ENCODE measurements at places on chromosomes 5 and 9. TPM values are rescaled to one million over a fixed set of nuclear protein-coding genes. Genes with fewer than 3 reads are reported as not detected.

NEUROG1 gene
- total RNA-seq, result not detected

RETREG1 gene
- total RNA-seq, result 27.3 TPM

HMHB1 gene
- not detected for total RNA-seq

CCDC180 gene
- total RNA-seq, result 0.54 TPM

CLIC3 gene
- total RNA-seq, result not detected

SAXO1 gene
- total RNA-seq, result not detected

SLC46A2 gene
- total RNA-seq, result not detected

SLC6A18 gene
- total RNA-seq, result not detected

LOX gene
- not detected for total RNA-seq

HTR4 gene
- not detected for total RNA-seq

LCN15 gene
- not detected for total RNA-seq

TAF11L5 gene
- total RNA-seq, result not detected

CDKN2A gene
- total RNA-seq, result 0.97 TPM

IRX2 gene
- total RNA-seq, result not detected

ANKRD18B gene
- 0.14 TPM for total RNA-seq

IL5 gene
- total RNA-seq, result not detected

IRX1 gene
- not detected for total RNA-seq

CDH12 gene
- not detected for total RNA-seq

ERCC8 gene
- total RNA-seq, result 10.2 TPM

TRIM41 gene
- total RNA-seq, result 34.2 TPM

ORM2 gene
- not detected for total RNA-seq

SPATA31E1 gene
- total RNA-seq, result not detected

CNTNAP3 gene
- not detected for total RNA-seq

C9orf78 gene
- 68.2 TPM for total RNA-seq

CNTLN gene
- 0.68 TPM for total RNA-seq

TEX48 gene
- 0.80 TPM for total RNA-seq

JAKMIP2 gene
- 0.98 TPM for total RNA-seq

MSX2 gene
- total RNA-seq, result not detected

FRMD3 gene
- 0.52 TPM for total RNA-seq

SLC6A3 gene
- total RNA-seq, result not detected

PCDHB6 gene
- not detected for total RNA-seq

CTXN3 gene
- total RNA-seq, result not detected

GRM6 gene
- total RNA-seq, result not detected

SLC6A7 gene
- not detected for total RNA-seq

PFN3 gene
- total RNA-seq, result not detected

GRXCR2 gene
- total RNA-seq, result not detected

SHISAL2B gene
- not detected for total RNA-seq

KIF4B gene
- not detected for total RNA-seq
